Stimulated activated CD4-positive, alpha-beta T cell treated with anti-CD3 and anti-CD28 coated beads, Interleukin-12 subunit alpha, Interleukin-12 subunit beta, amount 100 ng/mL, for 4 hours (primary cell): ENCODE measurements at places on chromosomes 13 and 19.

GRCh38 chr13:93144031-93144430 is 82.6 kb upstream of the GPC6 start:
- no peak for DNase-seq

DNA sequence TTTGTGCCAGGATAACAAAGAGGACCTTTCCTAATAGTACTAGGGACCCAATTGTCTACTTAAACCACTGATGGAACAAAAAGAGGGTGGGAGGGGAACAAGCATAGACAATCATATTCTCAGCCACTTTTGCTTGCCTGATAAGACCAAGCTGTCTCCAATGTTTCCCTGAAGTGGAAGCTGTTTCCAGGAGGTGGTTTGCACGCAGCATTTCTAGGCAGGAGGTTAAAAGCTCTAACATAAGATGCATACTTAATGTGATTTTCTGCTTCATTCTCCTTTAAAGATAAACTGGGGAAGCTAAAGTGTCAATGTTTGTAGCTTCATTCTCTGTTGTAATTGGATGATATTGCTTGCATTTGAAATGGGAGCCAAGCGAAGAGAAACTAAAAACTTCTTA is 442.9 kb downstream of the HS6ST3 start:
- no peak for DNase-seq

DNA sequence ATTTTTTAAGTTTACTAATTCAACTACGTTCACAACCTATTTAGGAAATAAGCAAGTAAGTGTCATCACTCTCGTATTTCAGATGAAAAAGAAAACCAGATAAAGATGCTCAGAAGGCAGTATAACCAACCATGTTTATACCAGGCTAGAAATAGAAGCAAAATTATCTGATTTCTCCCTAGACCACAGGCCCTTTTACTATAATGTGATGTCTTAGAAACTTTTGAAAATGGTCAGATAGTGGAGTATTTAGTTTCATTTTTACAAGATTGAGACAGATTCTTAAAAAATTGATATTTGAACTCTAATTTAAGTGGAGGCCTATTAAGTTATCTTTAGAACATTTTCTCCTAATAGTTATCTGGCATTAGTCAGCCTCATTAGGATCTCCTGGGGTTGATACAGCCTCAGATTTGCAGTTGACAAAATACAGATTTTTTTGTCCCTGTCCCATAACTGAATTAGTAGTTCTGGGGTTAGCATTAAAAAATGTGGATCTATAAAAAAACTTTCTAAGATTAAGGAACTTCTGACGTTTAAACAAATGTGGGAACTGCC is 818.7 kb upstream of the PCDH9 start:
- no peak for DNase-seq

GRCh38 chr13:107799001-107799400 is 416.3 kb downstream of the LIG4 start:
- no peak for DNase-seq

DNA sequence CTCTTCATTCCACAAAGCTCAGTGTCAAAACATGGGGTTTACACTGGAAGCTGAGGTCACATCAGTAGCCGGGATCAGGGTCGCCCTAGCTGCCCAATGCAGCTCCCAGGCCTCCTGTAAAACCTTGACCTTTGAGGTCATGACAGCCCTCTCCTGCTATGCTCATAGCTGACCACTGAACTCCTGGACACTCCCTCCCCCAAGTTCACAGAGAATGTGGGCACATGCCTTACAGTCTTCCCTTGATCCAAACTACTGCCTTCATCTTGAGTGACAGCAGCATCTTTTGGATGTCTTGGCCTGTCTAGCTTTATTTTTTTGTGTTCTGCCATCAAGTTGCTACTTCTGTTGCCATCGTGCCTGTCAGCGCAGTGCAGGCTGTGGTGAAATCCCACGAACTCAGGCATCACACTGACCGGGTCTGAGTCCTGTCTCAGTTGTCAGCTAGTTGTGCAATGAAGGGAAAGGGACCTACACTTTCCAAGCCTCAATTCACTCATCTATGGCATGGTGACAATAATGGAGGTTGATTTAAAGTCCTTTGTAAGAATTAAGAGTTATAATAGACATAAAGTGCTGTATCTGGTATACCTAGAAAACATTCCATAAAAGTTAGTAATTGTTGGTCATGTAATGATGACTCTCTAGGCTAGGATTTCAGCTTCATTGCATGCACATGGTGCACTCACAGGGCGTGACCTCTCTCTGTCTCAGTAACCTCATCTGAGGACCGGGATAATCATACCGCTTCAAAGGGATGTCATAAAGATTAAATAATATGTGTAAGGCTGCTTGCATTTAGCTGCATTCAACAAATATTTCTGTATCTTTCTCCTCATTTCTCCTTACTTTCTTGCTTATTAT is 16.4 kb upstream of the ALOX5AP start:
- no peak for DNase-seq

- DNase-seq, result no peak
Observed at GRCh38 chr13:38900188-38900587, 90.4 kb downstream of the STOML3 start.

GRCh38 chr13:111213964-111214726 is 99.0 kb downstream of the ARHGEF7 start:
- DNase-seq, result no peak

DNA sequence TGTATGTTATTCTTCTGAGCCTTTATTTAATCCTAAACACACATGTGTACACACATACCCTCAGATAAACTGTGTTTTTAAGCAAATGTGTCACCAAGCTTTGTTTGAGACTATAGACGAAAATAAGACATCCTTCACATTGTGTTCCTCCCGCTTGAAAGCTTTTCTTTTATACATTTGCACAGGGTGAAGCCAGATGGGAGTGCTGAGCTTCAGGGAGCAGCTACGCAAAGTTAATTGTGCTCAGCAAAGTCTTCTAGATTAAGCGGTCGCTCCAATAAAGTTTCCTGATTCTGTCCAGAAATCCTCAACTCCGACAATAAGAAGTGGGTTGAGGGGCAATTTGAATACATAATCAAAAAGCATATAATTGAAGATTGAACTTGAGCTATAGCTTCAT is 117.2 kb upstream of the ARGLU1 start:
- DNase-seq, result no peak

- no peak for DNase-seq
Observed at GRCh38 chr19:48400018-48400742, 6.7 kb downstream of the GRIN2D start.

- no peak for DNase-seq
Observed at GRCh38 chr13:109211616-109212015, 574.8 kb downstream of the IRS2 start.

- DNase-seq, result peak; percentile 98
Observed at GRCh38 chr19:55654868-55655647, at the start of gene U2AF2. Gene U2AF2 (plus strand): TSS chr19:55655035. CDS start chr19:55655105, 70 bp downstream.

DNA sequence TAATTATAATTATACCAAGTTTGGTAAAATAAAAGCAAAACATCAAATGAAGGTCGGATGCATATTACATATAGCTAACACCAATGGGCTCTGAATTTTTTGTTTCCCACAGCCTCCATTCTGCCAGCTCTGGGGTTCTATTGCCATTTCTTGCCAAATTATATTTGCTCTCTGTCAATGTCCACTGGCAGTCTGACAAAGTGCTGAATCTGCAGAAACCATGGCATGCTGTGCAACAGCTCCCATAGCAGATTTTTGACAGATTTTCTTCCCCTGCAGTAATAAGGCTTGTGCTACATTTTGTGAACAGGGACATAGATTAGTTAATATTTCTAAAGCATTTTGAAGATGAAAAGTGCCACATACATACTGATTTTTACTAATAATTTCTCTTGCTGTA is 1102.1 kb downstream of the DIAPH3 start:
- no peak for DNase-seq

DNA sequence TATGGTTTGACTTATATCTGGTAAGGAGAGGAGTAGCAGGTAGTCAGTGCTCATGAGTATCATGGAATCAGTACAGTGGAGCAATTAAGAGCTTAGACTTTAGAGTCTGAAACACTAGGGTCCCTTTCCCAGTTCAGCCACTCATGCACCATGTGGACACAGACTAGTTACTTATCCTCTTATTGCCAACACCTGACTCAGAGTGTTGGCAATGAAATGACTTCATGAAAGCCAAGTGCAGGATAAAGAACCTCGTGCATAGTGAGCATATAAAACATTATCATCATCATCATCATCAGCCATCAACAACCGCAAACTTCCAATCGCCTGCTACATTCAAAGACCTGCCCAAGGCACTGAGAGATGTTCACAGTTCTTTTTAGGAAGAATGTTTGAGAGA is 164.2 kb downstream of the FOXO1 start:
- DNase-seq, result no peak

- DNase-seq, result no peak
Observed at GRCh38 chr19:28234637-28235036, 978.3 kb downstream of the UQCRFS1 start.

- DNase-seq, result peak; percentile 27
Observed at GRCh38 chr13:50244713-50245574, 229.7 kb downstream of the KCNRG start.

DNA sequence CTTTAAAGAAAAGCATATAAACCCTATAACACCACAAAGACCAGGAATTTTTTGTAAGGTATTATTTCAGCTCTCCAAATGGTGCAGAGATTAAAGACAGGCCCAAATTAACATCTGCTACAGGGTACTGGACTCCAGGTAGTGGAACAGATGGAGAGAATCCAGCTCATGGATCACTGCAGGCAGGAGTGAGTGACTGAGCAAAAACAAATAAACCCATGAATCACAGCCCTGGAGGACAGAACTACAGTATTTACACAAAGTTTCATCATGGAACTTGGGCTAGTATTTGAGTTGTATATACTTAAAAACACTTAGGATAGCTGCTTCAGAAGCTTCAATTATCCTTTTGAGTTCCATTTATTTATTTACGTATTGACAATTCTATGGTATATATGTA is 132.8 kb upstream of the SPRY2 start:
- no peak for DNase-seq

DNA sequence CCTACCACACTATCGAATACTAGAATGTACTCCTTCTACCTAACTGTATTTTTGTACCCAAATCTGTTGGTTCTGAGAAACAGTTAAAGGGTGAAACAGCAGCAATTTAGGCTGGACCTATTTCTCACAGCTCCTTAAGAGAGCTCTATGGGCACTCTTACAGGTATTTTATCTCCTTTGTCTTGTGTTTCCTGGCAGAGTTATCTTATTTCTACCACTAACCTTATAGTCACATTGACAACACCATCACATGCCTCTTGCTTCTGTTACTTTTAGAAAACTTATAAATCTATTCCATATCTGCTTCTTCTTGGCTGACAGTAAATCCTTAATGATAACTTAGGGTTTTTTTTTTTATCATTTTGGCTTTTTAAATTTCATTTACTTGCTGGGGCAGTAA is 130.7 kb downstream of the MYO16 start:
- DNase-seq, result no peak

DNA sequence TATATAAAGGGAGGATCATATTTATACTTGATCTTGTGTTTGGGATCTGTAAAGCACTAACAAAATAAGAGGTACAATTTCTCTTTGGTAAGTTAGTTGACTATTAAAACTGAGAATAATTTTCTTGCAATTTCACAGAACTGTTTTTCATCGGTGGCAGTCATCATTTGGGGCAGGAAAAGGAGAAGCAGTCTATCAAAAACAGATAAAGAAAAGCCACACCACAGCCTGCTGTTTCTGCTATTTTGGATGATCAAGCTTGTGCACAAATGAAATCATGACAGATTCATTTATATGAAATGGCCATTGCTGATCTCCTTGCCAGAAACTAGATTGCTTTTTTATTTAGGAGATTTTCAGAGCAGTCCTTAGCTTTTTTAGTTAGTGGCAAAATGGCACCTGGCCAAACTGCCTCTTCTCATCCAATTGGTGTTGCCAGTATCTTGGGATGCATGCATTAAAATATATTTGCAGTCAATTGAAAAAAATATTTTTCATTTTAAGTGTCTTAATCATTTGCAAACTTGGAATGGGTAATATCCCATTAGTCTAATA is 326.0 kb downstream of the HS6ST3 start:
- DNase-seq, result no peak

GRCh38 chr19:45972081-45972946 is 1.4 kb downstream of the NOVA2 start:
- DNase-seq, result no peak

DNA sequence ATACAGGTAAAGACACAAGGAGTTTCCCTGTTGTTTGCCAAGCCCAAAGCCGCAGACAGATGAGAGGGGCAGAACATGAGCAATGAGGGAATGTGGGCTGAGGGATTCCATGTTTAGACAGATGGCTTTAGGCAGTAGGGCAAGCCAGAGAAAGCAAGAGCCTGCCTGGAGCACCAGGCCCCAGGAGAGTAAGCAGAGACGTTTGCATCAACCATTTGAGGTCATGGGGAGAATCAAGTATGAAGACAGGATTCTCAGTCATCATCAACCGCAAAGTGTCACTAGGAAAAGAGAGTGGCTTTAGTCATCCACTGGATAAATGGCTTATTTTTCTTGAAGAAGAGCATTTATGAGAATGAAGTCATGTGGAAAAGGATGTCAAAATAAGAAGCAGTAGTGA is 184.7 kb downstream of the COG6 start:
- DNase-seq, result no peak

- no peak for DNase-seq
Observed at GRCh38 chr13:90769387-90769786, 578.1 kb upstream of the MIR17HG start.

DNA sequence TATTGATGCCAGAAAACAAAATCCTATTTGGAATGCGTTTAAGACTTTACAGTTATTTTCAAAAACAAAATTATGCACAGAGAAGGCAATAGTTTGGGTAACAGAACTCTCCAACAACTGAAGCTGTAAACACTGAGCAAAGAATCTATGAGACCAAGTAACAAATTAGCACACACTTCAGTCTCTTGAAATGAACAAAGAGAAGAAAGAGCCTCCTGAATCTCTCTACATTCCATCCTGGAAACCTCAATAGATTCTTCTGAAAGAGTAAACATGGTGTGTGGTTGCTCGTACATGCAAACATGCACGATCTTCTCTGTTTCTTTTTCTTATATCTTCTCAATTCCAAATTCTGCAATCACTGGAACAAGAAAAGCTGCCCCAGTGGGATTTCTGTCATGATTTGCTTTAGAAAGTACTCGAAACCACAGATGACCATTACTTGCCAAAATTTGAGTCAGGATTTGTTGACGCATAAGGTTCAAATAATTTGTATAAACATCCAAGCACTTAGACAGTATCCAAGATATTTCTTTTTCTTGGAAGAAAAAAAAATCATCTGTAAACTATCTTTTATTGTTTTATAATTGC is 137.9 kb upstream of the DACH1 start:
- no peak for DNase-seq

DNA sequence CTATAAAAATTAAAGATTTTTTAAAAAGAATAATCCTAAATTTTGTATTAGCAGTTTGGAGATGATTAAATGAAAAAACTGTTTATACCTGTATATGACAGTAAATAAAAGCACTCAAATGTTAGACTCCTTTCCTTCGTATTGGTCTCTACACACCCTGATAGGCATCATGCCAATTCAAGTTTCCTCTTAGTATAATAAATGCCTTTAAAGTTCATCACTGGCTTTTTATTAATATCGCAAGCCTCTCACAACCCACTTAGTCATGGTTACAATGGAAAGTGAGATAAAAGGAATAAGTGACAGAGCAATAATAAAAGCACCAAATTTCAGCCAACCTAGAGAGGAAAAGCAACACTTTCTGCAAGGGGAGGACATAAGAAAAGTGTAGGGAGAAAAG is 102.2 kb downstream of the PIBF1 start:
- DNase-seq, result no peak
